ENCODE measurements at places on chromosomes 2 and 18.

- DNase-seq: no peak
Observed at GRCh38 chr2:75589391-75590105, 28.8 kb upstream of the EVA1A start.

- no peak for DNase-seq
Observed at GRCh38 chr2:71789556-71790204, 336.3 kb downstream of the DYSF start.

GRCh38 chr2:118014492-118014824 is 588 bp upstream of the CCDC93 start:
- DNase-seq: no peak

DNA sequence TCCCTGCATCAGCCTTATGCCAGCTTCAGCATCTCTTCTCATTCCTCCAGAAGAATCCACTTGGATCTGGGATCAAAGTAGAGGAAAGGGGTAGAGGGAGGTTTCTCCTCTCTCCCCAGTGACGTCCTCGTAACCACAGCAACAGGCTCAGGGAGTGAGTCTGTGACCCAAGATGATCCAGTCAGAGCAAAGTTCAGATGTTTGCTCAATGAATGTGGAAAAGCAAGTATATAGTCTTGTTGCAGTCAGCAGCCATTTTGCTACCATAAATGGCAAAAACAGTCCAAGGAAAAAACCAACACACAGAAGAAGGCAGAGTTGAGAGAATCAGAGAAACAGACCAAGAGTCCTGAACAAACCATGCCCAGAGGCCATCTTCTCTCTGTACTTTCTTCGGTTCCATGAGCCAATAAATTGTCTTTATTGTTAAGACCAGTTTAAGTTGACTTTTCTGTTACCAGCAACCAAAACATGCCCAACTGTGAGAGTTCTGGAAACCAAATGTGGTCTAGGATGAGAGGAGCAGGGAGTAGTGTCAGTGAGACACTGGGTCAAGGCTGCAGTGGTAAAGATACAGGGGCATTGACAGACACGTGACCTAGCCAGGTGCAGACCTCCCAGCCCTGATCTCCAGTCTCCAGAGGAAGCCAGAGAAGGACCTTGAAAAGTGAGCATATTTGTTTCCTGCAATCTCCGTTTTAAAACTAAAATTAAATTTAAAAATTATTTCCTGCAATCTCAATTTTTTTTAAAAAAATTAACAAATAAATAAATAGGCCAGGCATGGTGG is 3.2 kb upstream of the CXCR1 start:
- no peak for DNase-seq

GRCh38 chr2:105521176-105521575 is 122.3 kb upstream of the FHL2 start:
- no peak for DNase-seq
